Stimulated activated CD8-positive, alpha-beta memory T cell treated with anti-CD3 and anti-CD28 coated beads, Interleukin-4, amount 100 ng/mL, for 1 hour (primary cell): ENCODE measurements at places on chromosomes 2 and 18.

DNA sequence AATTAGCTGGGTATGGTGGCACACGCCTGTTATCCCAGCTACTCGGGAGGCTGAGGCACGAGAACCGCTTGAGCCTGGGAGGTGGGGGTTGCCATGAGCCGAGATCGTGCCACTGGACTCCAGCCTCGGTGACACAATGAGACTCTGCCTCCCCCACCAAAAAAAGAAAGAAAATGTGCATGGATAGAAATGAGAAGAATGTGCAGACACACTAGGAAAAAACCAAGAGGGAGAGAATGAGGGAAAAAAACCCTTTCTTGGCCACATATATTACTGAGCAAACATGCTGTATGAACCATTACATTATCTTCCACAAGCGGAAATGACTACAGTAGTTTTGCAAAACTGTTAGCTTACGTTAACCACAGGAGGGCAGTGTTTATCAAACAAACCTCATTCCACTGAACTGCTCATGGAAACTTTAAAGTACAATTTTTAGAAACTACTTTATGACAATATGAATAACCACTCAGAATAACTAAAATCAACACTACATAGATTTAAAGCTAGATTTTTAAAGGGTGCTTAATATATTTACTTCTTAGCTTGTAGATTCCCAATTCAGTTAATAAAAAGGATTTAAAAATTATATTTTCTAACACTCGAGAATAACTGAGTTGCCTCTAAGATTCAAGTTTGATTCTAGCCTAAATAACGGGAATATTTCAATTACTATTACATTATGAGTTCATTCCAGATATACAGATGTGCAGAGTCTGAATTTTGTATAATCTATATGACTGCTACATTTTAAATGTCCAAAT is 26.4 kb downstream of the ASXL2 start:
- DNase-seq: no peak

DNA sequence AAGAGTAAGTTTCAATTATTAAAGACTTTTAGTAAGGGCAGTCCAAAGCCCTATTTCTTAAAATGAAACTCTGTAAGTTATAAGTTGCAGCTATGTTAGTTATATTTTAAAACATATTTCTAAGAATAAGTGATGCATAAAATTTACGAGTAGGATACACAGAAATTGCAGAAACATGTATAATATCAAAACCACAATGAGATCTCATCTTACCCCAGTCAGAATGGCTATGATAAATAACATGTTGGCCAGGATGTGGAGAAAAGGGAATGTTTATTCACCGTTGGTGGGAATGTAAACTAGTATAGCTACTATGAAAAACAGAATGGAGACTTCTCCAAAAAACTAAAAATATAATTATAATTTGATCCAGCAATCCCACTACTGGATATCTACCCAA is 201.2 kb downstream of the CBLN2 start:
- no peak for DNase-seq

GRCh38 chr2:20241973-20242726 is 17.2 kb upstream of the SDC1 start:
- DNase-seq: no peak

DNA sequence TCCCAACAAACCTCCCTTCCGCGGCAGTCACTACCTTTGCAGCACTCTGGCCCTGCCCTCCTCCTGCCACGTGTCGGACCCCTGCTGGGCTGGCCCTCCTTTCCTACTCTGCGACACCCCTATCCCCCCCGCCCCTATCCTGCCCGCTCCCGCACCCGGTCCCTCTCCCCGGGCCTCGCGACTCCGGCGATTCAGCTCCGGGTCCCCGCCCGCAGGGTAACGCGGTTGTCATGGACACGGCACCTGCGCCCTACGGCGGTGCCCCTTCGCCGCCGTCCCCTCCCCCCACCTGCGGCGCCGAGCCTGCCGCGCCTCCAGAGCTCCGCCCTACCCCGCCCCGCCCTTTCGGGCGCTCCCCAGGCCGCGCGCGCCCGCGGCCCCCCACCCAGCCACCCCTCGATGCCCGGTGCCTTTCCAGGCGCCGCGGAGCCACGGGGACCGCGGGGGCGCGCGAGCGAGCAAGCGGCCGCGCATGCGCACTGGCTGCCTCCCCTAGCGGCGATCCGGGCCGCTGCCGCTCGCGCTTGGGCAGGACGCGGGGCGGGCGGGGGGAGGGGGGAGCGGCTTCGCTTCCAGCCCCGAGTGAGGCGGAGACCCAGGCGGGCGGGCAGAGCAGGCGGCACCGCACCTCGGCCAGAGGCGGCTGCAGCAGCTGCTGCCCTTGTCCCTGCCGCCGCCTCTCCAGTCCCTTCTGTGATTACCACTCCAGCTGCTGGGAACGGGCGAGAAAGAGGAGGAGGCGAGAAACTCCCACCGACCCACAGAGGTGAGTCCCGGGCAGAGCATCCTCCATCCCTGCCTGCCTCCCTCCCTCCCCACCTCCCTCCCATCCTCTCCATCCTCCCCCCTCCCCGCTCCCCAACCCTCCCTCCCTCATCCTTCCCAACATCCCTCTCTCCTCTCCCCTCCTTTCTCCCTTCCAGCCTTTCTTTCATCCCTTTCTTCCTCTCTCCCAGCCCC is at the start of gene CTNNA2:
TSS of gene CTNNA2 (plus strand) at position 610 of the 960 bp plus-strand sequence.
- DNase-seq: no peak

DNA sequence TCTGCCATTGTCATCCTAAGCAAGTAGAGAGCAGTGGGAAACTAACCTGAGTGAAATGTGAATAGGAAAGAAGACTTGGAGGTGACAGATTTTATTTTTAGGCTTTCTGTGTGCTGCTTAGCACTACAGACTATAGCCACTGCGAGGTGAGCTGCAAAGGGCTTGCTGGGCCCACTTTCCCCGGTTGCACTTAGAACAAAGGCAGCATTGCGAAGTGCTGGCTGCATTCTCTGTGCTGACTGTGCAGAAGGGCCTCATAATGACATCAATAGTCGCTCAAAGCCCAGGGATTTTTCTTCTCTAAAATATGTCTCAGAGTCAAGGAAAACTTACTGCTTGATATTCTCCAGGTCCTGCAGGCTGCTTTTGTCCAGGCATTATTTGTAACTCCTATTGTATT is 592.1 kb downstream of the TDRD15 start:
- DNase-seq: no peak

GRCh38 chr2:188410504-188411235 is 119.0 kb downstream of the GULP1 start:
- no peak for DNase-seq

DNA sequence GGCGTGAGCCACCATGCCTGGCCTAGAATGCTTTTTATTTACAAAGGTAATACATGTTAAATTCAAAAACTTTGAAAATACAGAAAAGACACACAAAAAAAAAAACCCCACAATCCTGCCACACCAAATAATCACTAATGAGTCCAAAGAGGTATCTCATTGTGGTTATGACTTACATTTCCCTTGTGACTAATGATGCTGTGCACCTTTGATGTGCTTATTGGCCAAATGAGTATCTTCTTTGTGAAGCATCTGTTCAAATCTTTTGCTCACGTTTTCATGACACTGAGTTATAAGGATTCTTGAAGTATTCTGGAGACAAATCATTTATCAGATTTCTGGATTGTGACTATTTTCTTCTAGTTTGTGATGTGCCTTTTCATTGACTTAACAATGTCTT is 6.4 kb upstream of the NLRC4 start:
- no peak for DNase-seq

GRCh38 chr2:196253116-196253480 is 81.7 kb upstream of the STK17B start:
- no peak for DNase-seq

GRCh38 chr2:51031021-51031780 is 731 bp downstream of the NRXN1 start:
- DNase-seq: no peak

GRCh38 chr2:126536605-126537200 is 119.3 kb upstream of the GYPC start:
- DNase-seq: no peak

GRCh38 chr2:219437141-219437540 is 2.5 kb downstream of the SPEG start:
- DNase-seq: no peak

GRCh38 chr18:9690418-9691188 is 17.5 kb upstream of the RAB31 start:
- DNase-seq: no peak

GRCh38 chr2:73457982-73458381 is 72.3 kb downstream of the ALMS1 start:
- no peak for DNase-seq

DNA sequence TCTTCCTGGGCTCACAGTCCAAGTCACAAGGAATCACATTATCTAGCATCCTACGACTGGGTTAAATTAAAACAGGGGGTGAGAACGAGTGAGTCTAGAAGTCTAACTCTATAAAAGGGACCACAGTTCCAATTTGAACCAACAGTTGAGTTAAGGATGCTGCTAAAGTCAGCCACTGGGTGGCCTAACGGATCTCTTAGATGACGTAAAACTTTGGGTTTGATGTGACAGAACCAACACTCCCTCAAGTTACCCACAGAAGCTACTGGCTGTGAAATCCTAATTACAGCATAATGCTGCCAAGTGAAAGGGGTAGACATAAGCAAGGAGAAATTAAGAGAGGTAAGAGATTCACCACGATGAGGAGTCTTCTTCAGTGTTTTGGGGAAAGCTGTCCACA is 32.7 kb upstream of the RUFY4 start:
- DNase-seq: no peak

- no peak for DNase-seq
These were observed 213.9 kb downstream of the NDUFA10 start for GRCh38 chr2:239811111-239811781.

DNA sequence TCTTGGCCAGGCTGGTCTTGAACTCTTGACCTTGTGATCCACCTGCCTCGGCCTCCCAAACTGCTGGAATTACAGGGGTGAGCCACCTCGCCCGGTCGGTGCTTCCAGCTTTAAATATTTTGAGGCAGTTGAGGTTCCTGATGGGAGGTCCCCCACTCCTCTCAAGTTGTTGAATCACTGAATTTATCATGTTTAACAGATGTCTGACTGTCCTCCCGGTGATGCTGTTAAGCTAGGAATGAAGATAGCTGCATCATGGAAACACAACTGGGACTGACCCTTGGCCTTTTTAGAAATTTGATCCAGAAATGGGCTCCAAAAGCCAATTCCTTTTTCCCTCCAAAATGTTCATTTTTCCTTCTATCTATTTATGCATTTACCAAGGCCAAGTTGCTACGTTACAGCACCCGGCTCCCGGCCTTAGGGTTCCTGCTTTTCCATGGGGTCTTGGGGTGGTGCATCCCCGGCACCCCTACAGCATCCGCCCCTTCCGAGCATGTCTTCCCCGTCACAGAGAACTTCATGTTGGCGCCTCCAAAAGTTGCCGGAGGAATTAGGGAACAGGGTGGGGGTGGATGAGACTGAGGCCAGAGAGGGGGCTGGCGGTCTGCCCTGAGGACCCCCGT is 43.9 kb downstream of the PAX8 start:
- DNase-seq: no peak

DNA sequence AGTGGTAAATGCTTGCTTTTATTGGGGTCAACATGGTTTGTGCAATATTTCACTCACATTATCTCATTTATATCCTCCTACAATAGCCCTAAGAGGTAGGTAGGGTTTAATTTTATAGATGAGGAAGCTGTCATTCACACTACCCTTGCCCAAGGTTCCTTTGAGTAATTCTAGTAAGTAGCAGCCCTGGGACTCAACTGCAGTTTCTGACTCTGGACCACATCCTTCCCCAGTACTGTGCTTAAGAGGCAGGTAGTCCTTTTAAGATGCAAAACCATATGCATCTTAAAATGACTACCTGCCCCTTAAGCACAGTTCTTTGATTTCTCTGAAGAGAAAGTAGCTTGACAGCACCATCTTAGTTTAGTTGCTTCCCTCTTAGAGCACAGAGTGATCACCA is 15.7 kb upstream of the NT5C1B start:
- DNase-seq: no peak

- DNase-seq: no peak
These were observed 3.4 kb downstream of the FBLN7 start for GRCh38 chr2:112141626-112142007.

DNA sequence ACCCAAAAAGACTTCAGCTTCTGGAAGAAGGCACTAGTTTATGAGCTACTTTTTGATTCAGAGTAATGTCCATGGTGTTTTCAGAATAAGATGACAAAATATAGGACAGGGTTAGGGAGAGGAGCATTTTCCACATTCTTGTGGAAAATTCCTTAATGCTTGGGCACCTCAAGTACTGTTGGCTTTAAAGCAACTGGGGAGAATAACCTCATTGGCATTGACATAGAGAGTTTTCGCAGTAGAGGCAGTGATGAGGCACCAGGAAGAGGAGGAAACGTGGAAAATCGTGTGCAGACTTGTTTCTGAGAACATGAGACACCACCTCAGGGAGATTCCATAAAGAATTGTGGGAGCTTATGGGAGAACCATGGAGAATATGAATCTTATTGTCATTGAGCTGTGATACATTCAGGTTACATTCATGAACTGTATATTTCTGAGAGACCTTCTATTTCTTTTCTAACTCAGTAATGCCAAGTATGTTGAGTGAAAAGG is 929.0 kb upstream of the NRXN1 start:
- no peak for DNase-seq

- DNase-seq: no peak
These were observed 16.0 kb downstream of the CYB5A start for GRCh38 chr18:74275736-74276135.

GRCh38 chr2:241981076-241981700 is 111.7 kb downstream of the RTP5 start:
- DNase-seq: no peak

DNA sequence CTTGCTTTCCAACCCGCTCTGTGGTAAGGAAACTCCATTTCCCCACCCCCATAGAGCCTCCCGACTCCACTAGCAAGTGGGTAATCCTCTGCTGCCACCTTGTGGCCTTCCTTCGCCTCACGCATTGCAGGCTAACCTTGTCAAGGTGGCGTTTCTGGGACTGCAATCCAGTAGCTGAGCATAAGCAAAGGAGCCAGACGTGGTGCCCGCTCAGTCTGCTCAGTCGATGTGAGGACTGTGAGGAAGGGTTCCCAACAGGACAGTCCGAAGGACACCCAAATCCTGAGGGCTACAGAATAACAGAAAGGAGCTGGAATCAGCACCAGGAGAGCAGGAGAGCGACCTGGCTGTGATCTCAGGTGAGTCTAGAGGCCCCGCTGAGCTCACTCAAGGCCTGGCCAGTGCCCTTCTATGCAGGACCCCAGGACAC is 144.2 kb downstream of the SUCLG1 start:
- DNase-seq: peak; percentile 27
